ENCODE measurements at places on chromosomes 2 and 18.

GRCh38 chr2:170843656-170844055, 27.0 kb downstream of the GAD1 start:
- no peak overlapping the region for H3K4me3 ChIP-seq
- H3K27ac ChIP-seq, result no peak overlapping the region
- H3K27me3 ChIP-seq, result no peaks in the 10 kb centered on the region
- no peaks in the 10 kb centered on the region for H3K36me3 ChIP-seq
- no peak for DNase-seq

DNA sequence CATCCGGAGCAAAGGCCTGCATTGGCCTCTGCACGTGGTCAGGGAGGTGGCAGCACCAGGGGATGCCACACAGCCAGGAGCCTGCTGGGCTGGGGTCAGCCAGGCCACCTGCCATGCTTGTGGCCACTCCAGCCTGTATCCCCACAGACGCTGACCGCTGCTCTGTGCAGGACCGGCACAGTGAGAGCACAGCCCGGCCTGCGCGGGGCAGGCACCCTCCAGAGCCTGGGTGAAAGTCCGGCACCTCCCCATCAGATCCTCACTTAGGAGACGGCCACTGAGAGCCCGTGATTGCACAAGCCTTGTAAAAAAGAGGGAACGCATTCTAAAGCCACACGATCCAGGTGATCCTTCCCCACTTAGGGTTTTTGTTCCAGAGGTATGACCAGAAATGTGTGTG, 42.2 kb downstream of the TWIST2 start:
- no peaks in the 10 kb centered on the region for H3K36me3 ChIP-seq
- no peak for DNase-seq
- H3K27ac ChIP-seq, result no peak overlapping the region
- no peak overlapping the region for H3K4me3 ChIP-seq
- H3K27me3 ChIP-seq, result no peaks in the 10 kb centered on the region

GRCh38 chr2:36277881-36278523, 77.6 kb upstream of the CRIM1 start:
- DNase-seq, result no peak
- no peaks in the 10 kb centered on the region for H3K4me1 ChIP-seq
- no peaks in the 10 kb centered on the region for H3K36me3 ChIP-seq

GRCh38 chr18:54129448-54130067, 94.9 kb downstream of the MBD2 start:
- H3K4me1 ChIP-seq, result no peaks in the 10 kb centered on the region
- no peaks in the 10 kb centered on the region for H3K27me3 ChIP-seq
- H3K4me3 ChIP-seq, result no peak overlapping the region

DNA sequence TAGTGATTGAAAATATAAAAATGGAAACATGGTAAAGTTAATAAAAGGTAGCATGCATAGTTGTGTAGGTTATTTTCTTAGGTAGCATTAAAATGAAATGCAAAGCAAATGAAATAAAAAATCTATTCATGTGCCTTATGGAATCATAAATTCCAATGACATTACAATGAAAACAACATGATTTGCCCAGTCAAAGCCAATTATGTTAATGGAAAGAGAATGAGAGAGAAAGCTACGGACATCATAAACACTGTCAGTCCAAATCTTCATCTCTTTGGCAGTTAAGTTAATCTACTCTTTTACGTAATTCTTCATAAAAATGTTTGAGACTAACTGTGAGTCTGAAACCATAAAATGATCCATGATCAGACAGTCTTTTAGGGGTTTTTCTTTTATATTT, 636.7 kb upstream of the SYT4 start:
- no peaks in the 10 kb centered on the region for H3K27me3 ChIP-seq
- H3K4me1 ChIP-seq, result no peaks in the 10 kb centered on the region
- no peak for DNase-seq
- H3K27ac ChIP-seq, result no peak overlapping the region
- H3K36me3 ChIP-seq, result no peaks in the 10 kb centered on the region
- H3K4me3 ChIP-seq, result no peak overlapping the region

GRCh38 chr2:101368376-101368775, 18.9 kb downstream of the CREG2 start:
- H3K4me1 ChIP-seq, result 0 out of 2 replicates have a peak, but pooled peaks cover 1% of the 10 kb centered on the region
- no peaks in the 10 kb centered on the region for H3K27me3 ChIP-seq
- H3K36me3 ChIP-seq, result no peaks in the 10 kb centered on the region
- no peak overlapping the region for H3K4me3 ChIP-seq
- no peak for DNase-seq
- no peak overlapping the region for H3K27ac ChIP-seq

GRCh38 chr2:142286618-142287017, 155.8 kb upstream of the LRP1B start:
- H3K4me3 ChIP-seq, result no peak overlapping the region
- no peak overlapping the region for H3K27ac ChIP-seq
- H3K36me3 ChIP-seq, result no peaks in the 10 kb centered on the region

- H3K27ac ChIP-seq, result no peak overlapping the region
- H3K4me3 ChIP-seq, result peak overlapping the region; percentile 46
- H3K27me3 ChIP-seq, result peaks cover 54% of the 10 kb centered on the region
- no peak for DNase-seq
Observed at GRCh38 chr2:56184500-56185011, 766 bp downstream of the CCDC85A start.

GRCh38 chr2:30862054-30862651, 54.9 kb upstream of the CAPN13 start:
- H3K27ac ChIP-seq, result no peak overlapping the region
- no peak overlapping the region for H3K4me3 ChIP-seq
- DNase-seq, result peak; percentile 27
- H3K4me1 ChIP-seq, result no peaks in the 10 kb centered on the region
- H3K36me3 ChIP-seq, result no peaks in the 10 kb centered on the region

GRCh38 chr18:46406539-46406932, 250.5 kb downstream of the LOXHD1 start:
- no peaks in the 10 kb centered on the region for H3K27me3 ChIP-seq
- H3K27ac ChIP-seq, result no peak overlapping the region
- no peaks in the 10 kb centered on the region for H3K36me3 ChIP-seq
- DNase-seq, result no peak
- H3K4me1 ChIP-seq, result peaks cover 1% of the 10 kb centered on the region

DNA sequence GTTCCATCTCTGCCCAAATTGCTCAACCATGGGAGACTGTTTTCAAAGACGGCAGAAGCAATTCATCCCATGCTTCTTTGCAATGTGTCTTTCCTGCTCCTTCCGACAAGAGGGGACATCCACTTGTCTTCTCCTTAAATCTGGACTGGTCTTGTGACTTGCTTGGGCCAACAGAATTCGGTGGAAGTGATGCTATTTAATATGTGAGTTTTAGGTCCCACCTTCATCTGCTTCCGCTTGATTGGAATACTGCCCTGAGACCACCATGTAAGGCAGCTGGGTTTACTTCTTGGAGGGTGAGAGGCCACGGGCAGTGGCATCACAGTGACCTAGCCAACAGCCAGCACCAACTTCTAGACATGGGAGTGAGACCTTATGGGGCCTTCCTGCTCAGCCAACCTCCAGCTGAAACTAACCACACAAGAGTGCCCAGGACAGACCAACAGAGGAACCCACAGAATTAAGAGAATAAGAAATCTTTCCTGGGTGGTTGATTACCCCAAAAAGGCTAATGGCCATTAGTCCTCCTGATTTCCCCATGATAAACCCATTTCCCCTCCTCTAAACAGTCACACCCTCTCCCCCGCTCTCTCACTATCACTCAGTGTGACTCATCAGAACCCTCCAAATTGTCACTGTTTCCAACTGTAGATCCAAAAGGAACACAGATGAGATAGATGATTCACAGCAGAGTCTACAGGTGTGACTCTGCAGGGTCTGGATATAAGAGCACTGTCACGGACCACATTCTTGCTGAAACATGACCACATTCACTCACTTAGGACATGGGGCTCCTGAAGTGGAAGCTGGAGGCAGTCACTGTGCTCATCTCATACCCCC, 16.2 kb upstream of the RHOB start:
- H3K27me3 ChIP-seq, result no peaks in the 10 kb centered on the region
- H3K36me3 ChIP-seq, result no peaks in the 10 kb centered on the region
- H3K4me3 ChIP-seq, result no peak overlapping the region
- no peak overlapping the region for H3K27ac ChIP-seq

DNA sequence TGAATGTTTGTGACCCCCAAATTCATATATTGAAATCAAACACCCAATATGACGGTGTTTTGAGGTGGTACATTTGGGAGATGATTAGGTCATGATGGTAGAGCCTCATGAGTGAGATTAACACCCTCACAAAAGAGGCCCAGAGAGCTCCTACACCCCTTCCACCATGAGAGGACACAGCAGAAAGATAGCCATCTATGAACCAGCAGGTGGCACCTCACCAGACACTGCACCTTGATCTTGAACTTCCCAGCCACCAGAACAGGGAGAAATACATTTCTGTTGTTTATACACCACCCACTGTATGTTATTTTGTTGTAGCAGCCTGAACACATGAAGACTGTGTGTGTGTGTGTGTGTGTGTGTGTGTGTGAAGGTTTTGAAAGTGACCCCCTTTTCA, 58.1 kb downstream of the ST3GAL5 start:
- no peaks in the 10 kb centered on the region for H3K4me1 ChIP-seq
- no peaks in the 10 kb centered on the region for H3K27me3 ChIP-seq
- no peak for DNase-seq

DNA sequence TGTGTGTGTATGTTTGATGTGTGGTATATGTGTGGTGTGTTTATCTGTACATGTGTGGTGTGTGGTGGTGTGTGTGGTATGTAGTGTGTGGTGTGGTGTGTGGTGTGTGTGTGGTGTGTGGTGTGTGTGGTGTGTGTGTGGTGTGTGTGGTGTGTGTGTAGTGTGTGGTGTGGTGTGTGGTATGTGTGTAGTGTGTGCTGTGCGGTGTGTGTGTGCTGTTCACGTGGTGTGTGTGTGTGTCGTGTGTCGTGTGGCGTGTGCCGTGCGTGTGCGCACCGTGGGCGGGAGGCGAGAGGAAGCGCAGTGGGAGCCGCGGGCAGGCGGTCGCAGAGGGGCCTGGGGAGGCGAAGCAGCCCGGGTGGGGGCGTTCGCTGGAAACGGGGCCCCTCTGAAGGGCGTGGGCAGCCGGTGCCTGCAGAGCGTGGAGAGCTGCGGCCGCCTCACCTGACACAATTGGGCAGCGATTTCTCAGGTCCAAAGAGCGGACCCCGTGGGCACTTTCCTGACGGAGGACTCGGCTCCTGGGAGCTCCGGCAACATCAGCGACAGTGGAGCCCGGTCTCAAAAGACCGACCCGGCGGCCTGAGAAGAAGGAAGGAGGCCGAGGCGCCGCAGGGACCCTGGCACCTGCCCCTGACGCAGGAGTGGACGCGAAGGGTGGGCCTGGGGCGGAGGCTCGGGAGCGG, 741.1 kb upstream of the SALL3 start:
- no peak overlapping the region for H3K27ac ChIP-seq
- H3K36me3 ChIP-seq, result no peaks in the 10 kb centered on the region
- H3K4me3 ChIP-seq, result no peak overlapping the region
- peaks cover 4% of the 10 kb centered on the region for H3K4me1 ChIP-seq
- no peaks in the 10 kb centered on the region for H3K27me3 ChIP-seq

DNA sequence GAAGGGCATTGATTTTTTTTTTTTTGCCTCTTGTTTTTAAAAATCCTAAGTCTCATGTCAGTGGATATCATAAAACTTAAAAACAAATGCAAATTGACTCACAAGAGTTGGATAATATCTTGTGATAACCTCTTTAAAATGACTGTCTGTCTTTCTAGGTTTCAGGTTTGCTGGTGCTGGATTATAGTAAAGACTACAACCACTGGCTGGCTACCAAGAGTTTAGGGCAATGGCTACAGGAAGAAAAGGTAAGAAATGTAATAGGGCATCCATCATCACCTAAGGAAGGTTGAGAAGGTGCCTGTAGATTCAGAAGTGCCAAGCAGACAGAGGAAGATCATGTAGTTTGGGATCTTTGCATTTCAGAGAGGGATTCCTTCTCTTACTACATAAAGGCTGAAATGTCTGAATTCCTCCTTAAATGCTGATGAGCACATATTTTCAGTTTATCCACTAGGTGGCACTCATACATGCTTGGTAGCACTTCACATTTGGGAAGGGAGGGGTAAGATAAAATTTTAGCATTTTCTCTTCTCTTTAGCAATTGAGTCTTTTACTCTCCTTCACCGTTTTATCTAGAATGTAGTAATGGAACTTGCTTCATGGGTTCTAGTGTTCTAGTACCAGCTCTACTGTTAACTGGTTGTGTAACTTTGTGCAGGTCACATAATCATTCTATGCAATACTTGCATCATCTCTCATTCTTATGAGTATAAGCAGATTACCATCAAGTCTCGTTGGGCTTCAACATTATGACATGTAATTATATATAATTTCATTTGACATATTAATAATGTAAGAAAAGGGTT, 21.1 kb downstream of the CPS1 start:
- H3K36me3 ChIP-seq, result no peaks in the 10 kb centered on the region
- H3K4me3 ChIP-seq, result no peak overlapping the region
- H3K27ac ChIP-seq, result no peak overlapping the region
- no peak for DNase-seq

DNA sequence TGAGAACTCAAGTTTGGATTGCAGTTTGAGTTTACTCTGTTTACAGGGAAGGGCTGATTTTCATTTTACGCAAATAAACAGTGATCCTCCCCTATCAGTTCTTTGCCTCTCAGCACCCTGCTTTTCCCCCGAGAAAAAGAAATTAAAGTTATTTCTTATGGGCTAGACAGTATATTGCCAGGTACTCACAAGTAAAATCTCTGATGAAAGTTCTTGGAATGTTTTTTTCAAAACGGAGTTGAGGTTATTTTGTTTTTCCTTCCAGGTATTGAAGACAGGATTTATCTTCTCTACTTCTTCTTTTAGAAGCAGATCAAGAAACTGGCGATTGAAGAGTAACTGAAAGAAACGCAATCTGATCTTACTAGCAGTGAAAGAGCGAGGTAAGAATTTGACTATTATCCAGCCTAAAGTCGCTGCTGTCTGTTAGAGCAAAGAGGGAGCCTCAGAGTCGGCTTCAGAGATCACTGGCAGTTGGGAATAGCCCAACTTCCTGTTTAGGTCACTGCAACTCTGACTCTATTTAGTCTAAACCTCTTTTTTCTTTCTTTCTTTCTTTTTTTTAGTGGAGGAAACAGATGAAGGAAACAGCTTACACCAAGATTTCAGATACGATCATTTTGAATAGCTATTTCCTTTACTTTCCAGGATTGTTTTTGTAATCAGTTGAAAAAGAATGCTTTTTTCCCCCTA, at the start of gene TFPI:
Gene TFPI, minus strand, starts transcription at position 425 of the 693 bp plus-strand sequence. CDS start 50,667 bp downstream, outside the sequence.
- DNase-seq, result no peak
- no peaks in the 10 kb centered on the region for H3K27me3 ChIP-seq
- H3K27ac ChIP-seq, result no peak within 1 kb of the TSS
- H3K4me3 ChIP-seq, result no peak within 1 kb of the TSS
- no peaks in the 10 kb centered on the region for H3K36me3 ChIP-seq

DNA sequence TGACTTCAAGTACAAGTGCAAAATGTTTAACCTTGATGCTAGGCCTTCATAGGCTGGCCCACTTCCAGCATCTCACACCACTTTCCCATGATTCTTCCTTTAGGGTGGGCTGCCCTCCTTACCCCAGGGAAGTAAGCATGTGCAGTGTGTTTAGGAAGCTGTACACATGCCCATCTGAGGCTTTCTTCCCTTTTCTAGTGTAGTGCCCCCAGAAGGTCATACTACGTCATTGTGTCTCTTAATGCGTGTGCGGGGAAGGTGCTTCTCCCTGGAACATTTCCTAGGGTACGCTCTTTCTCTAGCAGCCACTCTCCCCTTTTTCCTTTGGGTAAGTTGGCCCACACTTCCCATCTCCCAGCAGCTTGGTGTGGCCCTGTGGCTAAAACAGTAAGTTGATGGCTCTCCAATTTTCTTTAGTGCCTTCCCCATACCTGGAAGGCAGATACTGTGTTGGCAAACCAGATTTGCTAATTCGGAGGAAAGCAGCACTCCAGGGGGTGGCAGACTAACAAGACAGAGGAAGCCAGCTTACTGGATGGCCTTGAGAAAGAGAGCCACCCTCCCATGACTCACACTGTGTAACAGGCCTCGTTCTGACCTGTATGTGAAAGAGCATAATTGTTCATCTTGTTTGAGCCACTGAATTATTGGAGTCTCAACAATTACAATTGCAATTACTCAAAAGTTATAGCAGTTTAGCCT, 1.1 kb upstream of the SULT6B1 start:
- H3K4me3 ChIP-seq, result no peak overlapping the region
- no peaks in the 10 kb centered on the region for H3K27me3 ChIP-seq
- no peak for DNase-seq
- H3K36me3 ChIP-seq, result no peaks in the 10 kb centered on the region
- peaks cover 10% of the 10 kb centered on the region for H3K4me1 ChIP-seq

Data from iPS DF 6.9 (cell line).